Stimulated activated CD4-positive, alpha-beta T cell treated with anti-CD3 and anti-CD28 coated beads, Interleukin-15, amount 100 ng/mL, for 1 hour (primary cell): ENCODE measurements at places on chromosomes 11 and 22.

GRCh38 chr11:104946907-104947306 lies 21.5 kb downstream of the CASP4 start:
- DNase-seq, result no peak

GRCh38 chr22:36981247-36981775 lies 37.9 kb downstream of the TST start:
- no peak for DNase-seq

DNA sequence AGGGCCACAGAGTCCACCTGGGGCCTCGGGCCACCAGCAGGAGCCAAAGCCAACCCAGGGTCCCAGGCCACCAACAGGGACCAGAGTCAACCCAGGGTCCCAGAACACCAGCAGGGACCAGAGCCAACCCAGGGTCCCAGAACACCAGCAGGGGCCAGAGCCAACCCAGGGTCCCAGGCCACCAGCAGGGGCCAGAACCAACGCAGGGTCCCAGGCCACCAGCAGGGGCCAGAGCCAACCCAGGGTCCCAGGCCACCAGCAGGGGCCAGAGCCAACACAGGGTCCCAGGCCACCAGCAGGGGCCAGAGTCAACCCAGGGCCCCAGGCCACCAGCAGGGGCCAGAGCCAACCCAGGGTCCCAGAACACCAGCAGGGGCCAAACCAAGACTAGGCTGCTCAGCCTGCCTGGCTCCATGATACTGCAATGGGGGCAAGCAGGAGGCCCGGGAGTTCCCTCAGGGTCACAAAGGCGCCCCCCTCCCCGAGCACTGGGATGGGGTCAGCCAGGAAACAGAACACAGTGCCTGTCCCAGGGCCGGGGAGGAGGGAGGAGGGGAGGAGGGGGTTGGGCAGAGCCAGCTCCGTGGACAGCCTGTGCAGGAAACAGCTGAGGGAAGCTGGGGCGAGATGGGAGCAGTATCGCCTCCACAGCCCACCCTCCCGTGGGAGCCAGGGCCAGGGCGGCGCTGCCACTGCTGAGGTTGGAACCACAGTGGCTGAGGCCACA lies 62.0 kb upstream of the PRR5 start:
- DNase-seq, result no peak

- DNase-seq, result no peak
These were observed 64.7 kb upstream of the CTSC start for GRCh38 chr11:88402192-88402715.

- DNase-seq, result no peak
These were observed 3.5 kb upstream of the ELMOD1 start for GRCh38 chr11:107587306-107587979.

DNA sequence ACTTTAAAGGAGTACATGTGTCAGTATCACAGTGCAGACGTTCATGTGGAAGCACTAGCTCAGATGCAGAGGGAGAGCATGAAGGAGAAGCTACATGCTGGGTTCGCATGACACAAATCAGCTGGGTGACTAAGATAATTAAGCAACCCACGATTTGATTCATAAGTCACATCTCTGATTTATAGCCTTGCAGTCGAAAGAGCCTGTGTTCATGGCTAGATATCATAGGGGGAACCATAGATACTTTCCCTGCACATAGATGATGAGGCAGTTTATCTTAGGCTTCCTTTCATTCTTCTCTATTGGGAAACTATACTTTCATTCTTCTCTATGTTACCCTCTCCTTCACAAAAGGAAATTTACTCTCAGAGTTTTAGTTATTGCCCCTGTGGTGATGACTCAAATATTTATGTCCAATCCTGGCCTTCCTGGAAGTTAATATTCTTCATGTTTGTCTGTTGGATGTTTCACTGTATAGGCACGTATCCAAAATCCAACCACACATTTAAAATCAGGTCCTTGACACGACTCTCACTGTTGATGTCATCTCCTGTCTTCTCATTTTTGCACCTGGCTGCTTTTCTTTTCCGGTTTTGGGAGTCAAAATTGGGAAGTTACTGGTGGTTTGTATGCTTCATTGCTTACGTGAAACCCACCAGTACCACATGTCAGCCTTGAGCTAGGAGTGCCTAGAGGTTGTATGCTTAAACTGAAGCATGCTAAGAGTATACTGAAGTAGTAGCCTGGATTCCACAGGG lies 56.3 kb upstream of the SLC5A12 start:
- DNase-seq, result no peak

DNA sequence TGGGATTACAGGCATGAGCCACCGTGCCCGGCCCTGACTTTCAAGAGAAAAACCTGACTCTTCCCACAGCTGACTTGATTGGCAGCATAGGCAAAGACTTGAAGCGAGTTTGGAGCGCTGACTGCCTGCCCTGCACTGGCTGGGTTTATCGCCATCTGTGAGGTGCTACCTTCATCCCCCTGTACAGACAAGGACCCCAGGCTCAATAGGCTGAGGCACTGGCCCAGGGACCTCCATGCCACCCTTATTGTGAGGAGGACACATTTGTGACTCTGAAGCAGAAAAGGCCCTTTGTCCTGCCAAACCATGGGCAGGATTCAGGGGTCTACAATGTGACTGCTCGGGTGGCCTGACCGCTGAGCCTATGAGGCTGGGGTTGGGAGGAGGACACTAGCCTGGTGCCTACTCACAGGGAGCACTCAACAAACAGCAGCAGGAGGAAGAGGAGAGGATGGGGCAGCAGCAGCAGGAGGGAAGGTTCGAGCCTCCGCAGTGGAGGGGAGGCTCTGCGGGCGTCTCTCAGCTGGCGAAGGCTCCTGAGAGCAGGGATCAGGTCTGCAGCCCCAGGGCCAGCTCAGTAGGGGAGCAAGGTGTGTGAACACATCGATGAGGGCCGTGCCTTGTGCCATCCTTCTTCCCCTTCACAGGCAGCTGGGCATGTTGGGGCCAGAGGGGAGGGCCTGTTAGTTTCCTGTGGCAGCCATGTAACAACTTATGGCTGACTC lies 72.9 kb upstream of the WNT7B start:
- DNase-seq, result no peak

GRCh38 chr22:28981818-28982499 lies 79.7 kb downstream of the C22orf31 start:
- no peak for DNase-seq

GRCh38 chr22:19879246-19879570 lies 24.5 kb upstream of the GNB1L start:
- DNase-seq, result no peak

DNA sequence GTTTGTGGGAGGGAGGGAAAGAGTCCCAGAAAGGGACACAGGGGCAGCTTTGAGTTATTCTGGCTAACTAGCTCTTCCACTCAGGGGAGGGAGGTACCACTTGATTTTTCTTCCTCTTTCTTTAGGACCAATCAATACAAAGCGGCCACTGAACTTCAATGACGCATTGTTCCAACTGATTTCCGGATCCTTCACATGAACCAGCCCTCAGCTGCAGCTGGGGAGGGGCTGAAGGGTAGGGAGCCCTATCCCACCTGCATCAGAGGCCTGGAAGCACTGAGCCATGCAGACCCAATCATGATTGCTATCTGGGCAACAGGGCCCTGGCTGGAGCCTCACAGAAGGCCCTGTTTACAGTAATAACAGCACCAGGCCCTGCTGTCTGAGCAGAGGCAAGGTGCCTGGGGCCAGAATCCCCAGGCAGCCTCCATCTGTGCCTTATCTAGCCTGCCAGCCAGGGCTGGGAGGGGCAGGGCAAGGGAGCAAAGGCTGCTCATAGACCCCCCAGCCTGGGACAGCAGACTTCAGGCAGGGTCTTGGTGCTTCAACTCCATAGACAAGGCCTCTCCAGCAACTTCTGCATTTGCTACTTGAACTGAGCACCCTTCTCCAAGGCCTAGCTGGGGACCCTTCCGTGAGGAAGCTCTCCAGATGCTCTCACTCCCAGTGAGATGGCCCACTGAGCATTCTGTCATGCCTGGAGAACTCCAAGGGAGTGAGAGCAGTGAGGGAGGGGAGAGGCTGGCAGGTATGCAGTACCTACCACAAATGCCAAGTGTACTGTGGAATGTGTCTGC lies 22.5 kb downstream of the CLPB start:
- no peak for DNase-seq

DNA sequence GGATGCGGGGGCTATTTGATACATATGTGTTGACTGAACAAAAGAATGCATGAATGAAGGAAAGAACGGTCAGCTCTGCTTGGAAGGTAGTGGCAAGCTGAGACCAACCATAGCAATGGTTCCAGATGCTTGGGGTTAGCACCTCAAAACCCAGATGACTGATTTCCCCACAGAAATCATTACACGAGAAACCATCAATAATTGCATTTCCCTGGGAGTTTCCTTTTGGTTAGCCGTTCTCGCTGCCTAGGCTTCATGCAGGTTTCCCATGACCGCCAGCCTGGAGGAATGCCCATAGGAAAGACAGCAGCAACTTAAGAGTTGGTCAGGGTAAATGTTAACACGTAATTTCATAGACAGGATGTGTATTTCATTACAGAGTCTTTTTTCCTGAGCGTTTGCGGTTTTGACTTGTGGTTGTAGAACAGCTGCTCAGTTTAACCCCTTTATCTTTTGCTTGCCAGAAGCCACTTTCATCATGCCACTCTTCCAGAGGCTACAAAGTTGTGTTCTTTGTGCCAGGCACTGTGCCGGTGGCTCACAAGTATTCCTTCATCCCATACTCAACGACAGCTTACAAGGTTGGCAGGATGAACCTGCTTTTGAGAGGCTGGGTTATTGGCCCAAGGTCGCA lies 2.8 kb downstream of the IL17RA start:
- DNase-seq, result no peak

DNA sequence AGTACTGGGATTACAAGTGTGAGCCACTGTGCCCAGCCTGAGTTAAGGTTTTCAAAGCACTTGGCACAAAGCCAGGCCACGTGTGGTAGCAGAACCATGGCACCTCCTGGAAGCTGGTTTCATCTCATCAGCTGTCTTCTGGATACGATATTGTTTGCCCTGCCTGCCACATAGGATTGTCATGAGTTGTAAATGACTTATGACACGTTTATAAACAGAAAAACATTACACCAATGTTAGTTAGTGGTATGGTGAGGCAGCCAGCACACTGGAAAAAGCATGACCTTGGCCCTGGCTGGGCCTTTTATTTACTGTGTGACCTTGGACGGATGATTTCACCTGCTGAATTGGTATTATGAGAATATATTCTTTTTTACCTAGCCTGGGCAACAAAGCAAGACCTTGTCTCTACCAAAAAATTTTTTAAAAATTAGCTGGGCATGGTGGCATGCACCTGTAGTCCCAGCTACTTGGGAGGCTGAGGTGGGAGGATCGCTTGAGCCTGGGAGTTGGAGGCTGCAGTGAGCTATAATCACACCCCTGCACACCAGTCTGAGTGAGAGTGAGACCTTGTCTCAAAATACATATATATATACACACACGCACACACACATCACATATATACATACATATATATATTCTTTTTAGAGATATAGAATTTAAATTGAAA lies 24.0 kb upstream of the MYH9 start:
- no peak for DNase-seq

DNA sequence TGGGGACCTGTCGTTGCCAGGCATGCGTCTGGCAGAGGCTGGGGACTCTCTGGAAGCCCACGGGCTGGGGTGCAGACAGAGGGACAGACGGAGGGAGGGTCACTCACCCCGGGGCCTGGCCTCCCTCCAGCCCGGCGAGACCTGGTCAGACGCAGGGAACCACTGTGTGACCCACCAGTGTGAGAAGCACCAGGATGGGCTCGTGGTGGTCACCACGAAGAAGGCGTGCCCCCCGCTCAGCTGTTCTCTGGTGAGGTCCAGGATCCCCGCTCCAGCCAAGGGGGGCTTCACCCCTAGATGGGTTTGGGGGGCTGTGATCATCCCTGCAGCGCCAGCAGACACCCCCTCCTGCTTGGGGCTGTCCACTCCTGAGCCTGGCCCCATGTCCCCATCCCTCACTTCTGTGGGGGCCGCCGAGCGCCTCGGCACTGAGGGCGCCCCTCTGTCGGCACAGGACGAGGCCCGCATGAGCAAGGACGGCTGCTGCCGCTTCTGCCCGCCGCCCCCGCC lies 23.6 kb upstream of the MUC5B start:
- DNase-seq, result no peak
